NCI-H748 treated with DMSO at 0.1 percent for 48 hours (cell line): ENCODE measurements at places on chromosomes 4 and X.

DNA sequence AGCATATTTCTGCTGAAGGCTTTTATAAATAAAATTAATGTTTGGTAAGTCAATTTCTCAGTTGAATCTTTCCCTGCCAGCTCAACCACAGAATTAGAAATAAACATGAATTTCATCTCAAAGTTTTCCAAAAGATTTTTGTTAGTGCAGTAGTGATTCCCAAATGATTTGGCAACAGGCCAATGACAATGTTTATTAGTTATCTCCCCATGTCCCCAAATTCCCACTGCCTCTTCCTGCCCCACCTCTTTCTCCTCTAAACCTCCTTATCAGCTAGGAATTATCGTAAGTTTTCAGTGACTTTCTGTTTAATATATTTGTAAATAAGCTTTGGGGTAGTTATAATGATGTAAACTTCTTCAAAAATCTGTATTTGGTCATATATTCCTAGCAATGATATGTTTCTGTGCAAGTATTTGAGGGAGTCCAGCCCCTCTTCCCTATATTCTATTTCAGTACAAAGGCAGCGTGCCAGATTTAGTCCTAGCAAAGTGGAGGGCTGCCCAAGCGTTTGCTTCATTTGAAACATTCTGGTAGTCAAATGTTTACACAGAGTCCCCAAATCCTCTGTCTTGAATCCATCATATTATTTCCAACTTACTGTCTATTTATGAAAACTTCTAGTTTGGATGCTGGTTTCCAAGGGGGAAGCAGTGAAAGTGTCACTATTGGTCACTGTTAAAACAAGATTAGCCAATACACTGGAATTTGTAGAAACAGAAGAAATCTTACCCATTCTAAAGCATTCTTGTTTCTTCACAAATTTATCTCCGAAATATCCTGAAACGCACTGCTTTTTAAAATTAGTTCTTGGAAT lies 33.7 kb upstream of the ANKRD50 start:
- no peak for DNase-seq

- no peak for DNase-seq
Measured at GRCh38 chr4:8879574-8879973, 7.9 kb upstream of the HMX1 start.

- no peak for DNase-seq
Measured at GRCh38 chr4:128346054-128346716, 58.6 kb upstream of the PGRMC2 start.

- no peak for DNase-seq
Measured at GRCh38 chr4:107693132-107693531, 26.9 kb downstream of the PAPSS1 start.
